Omental fat pad (tissue), 4 donors: ENCODE measurements at places on chromosomes 12 and 14.
A peak's percentile ranks its signal among the peaks of the same experiment; 100 is the strongest.

DNA sequence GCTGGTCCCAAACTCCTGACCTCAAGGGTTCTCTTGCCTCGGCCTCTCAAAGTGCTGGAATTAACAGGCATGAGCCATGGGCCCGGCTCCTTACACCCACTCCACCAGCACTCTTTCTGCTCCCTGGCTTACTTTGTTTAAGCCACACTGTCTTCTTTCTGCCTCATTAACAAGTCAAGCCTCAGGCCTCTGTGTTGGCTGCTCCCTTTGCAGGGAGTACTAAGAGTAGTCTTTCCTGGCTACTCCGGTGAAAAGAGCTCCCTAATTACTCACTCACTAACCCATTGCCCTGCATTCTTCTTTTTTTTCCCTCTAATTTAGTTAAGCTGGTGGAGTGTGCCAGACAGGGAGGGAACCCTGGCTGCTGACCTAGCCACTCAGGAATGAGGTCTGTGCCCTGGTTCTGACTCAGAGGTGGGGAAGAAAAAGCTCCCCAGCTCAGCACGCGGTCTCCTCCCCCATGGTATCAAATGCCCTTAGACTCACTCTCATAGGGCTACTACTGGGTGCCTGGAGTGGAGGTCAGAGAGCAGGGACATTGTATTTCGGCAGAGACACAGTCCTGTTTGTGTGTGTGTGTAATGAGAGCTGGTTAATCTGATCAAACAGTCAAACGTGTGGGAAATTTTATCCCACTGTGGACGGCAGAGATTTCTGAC is 19.8 kb downstream of the GALNT6 start:
- DNase-seq: peak; percentile 36

DNA sequence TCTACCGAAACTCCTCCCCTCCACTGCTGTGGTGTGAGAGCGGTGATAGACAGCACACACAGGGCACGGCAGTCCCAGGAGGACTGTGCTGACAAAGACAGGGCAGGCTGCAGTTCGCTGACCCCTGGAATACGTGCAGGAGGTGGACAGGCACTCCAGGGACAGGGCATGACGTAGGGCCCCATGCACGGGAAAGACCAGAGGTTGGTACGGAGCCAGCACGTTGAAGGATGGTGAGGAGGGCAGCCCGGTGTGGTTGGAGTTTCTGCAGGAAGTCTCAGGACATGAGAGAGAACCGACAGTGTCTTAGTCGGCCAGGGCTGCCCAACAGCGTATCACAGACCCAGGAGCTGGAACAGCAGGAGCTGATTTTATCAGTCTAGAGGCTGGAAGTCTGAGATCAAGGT is 254.2 kb upstream of the FKBP4 start:
- DNase-seq: no peak

GRCh38 chr14:52241087-52241793 is 26.3 kb upstream of the PTGDR start:
- no peak for DNase-seq

DNA sequence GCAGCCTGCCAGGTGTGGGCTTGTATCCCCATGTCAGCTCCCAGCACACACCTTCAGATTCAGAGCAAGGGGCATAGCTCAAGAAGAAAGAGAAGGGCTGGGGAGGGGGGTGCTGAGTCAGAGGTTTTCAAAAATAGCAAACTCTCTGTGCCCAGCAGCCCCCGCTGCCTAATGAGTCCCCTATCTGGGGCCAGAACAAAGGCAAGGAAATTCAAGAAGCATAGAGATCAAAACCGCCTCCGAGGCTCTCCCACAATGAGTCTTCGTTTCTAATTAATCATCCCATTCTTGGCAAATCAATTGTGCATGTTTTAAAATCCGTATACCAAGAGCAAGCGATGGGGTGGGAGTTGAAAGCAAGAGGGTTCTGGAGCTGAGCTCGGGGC is 19.5 kb upstream of the CMKLR1 start:
- DNase-seq: no peak

DNA sequence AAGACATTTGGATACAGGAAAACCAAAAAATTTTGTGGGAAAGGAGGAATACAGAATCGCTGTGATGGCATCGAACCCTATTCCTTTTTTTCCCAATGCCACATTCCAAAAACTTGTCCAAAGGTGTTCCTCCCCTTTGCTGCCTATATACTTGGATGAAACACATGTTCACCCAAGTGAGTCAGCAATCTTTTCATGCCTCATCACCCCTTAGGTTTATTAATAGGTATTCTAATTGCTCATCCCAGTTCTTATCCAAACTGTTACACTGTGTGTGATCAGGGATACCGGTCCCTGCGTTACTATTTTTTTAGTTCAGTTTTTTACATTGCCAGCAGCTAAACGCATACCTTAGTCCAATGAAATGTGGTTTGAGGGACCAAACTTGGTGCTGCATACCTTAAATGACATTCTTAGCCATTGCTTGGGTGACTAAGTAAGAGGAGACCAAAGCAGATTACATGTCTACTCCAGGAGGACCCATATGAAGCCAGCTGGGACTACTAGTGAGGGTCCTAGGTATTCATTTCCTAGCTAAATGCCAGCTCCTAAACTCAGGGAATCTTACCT is 20.6 kb upstream of the ST8SIA1 start:
- no peak for DNase-seq

- DNase-seq: no peak
Observed at GRCh38 chr12:104249017-104249416, 33.4 kb downstream of the TXNRD1 start.

DNA sequence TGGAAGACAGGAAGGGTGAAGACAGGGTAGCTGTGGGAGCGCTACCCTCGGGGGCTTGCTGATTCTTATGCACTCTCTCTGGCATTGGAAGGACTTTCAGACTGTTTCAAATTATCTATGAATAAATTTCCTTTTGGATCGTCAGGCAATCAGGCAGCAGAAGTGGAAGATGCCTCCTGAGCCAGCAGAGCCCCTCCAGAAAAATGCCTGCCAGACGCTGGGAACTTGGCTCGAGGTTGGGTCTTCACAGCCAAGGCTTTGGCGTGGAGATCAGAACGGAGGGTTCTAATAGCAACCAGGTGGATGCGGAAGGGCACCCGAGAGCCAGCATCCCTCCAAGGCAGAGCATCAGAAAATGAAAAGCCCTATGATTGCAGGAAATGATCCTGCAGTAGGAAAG is 119.2 kb upstream of the RFLNA start:
- no peak for DNase-seq

- peak; percentile 92 for DNase-seq
Observed at GRCh38 chr12:54005853-54006558, 2.8 kb upstream of the HOXC8 start.
